ENCODE measurements at places on chromosomes 2 and 18.

DNA sequence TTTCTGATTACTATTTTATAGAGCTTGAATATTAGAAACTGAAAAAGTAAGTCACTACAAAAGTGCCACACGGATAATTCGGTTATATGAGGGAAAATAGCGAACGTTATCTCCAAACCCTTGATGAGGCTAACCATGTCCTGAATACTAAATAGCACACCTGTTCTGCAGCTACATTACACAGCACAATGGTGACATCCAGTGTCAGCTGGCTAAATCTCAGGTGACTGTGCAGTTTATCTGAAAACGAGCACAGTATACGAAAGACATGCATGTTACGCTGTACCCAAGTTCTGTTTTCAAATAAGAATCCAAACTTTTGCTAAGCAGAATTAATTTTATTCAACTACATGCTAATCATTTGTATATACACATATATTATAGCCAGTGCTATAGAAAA is 9.0 kb downstream of the CCDC68 start:
- DNase-seq = no peak

GRCh38 chr2:160977376-160977775 is 182.9 kb upstream of the TANK start:
- DNase-seq = no peak

GRCh38 chr2:19989342-19989666 is 601 bp downstream of the WDR35 start:
- no peak for DNase-seq

DNA sequence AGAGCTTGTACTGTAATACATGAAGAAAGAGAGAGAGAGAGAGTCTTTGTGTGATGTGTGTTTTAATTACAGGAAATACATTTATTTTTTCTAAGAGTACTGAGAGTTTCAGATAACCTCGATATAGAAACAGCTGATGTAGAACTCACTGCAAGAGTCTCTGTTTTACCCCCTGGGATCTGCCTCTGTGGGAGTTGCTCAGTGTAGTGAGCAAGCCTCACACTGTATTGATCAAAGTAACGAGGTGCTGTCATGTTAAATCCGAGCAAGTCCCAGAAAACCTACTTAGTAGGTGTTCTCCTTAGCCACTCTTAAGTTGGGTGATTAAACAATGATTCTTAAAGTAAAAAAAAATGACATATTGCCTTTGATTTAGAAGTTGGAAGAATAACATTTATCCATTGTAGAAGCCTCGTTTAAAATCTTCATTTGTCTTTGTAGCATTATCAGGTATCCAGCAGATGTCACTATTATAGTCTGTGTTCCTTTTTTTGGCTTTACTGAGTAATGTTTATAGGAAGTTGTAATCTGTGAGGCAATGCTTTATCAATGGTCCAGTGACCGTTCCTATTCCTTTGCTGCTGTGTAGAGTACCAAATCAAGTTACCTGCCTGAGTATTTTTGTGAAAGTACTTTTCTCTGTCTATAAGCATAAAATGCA is 219.0 kb downstream of the MYO3B start:
- DNase-seq = no peak

DNA sequence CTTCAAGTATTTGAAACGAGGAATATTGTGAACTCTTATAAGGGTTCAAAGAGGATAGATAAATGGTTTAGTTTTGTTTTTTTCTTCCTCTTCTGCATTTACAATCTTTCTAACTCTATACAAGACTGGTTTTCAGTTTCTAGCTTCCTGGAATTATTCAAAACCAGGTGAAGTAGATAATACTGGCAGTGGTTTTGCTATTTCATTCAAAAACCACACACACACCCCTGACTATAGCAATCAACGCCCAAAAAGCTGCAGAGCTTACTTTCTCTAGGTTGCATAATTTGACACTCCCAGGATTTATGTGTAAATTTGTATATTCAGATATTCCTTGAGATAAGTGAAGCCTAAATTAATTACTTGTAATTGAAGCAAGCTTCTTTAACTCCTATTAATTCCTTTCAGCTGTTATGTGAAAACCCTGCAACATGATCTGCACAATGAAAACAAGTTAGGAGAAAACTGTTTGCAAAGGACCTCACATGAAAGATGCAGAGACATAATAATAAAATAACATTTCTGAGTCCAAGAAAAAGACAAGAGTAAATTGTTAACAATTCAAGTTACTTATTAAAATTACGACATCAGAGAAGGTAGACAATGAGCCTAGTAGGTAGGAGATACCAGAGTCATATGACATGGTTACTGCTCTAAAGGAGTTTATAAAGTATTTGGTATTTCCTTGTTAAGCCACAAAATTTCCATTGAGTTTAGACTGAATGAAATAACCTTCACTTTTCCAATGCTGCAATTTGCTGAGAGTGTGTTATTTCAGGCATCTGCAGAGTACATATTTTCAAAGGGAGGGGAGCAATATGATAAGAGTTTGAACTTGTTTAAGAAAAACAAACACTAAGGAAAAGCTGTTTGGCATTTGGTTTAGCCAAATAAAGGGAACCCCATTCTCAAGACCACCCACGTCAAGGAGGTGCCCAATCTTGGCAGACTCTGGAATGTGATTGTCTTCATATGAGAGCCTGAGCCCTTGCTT is 1.6 kb upstream of the NFE2L2 start:
- peak; percentile 89 for DNase-seq

- no peak for DNase-seq
These were observed 377.2 kb downstream of the SOX11 start for GRCh38 chr2:6069381-6069780.

DNA sequence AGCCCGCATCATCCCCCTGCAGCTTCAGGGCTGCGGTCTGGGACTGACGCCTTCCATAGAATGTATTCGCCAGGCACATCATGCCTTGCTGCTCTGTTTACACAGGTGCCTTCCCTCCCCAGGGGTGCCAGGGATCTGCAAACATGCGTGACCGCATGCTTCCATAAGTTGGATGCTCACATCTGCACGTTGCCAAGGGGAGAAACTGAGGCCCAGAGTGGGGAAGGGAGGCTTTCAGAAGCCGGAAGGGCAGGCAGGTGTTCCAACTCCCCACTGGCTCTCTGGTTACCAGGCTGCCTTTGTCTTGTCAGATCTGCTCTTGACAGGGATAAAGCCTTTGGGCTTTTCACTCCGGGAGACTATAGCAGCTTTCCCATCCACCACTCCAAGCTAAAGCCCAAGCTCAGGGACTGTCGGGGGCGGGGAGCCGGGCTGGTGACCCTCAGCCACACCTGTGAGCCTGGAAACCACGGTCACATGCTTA is 125.8 kb upstream of the TNP1 start:
- no peak for DNase-seq

GRCh38 chr2:136242100-136242499 is 124.2 kb upstream of the CXCR4 start:
- no peak for DNase-seq

- DNase-seq = no peak
These were observed 53.5 kb upstream of the UBE2F start for GRCh38 chr2:237913193-237913917.

- no peak for DNase-seq
These were observed 10.0 kb downstream of the ZAP70 start for GRCh38 chr2:97723156-97724072.

- no peak for DNase-seq
These were observed 10.2 kb upstream of the MMADHC start for GRCh38 chr2:149597668-149598326.

DNA sequence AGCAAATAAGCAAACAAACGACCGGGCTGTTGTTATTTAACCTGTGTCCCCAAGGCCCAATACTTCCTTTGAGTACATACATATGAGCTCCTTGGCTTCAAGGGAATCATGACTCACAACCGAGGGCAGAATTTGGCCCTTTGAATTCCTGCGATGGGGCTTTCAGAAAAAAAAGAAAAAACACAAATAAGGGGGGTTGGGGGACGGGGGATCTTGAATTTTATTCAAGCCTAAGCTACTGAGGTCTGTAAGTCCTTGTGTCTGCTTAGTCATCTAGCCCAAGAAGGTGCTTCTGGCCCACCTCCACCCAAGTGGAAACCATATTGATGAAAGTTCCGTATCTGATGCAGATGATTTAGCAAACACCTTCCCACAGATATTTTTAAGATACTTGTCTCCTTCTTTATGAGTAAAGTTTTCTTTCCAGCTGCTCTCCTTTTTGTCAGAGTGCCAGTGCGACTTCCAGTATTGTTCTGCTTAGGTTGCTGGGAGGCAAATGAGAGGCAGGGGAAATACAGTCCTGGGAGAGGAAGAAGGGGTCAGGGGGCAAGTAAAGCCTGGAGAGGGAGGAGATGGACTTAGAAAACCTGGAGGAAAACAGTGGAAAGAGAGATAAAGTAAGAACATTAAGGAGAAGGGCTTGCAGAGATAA is 169.6 kb downstream of the ZEB2 start:
- DNase-seq = no peak
